ENCODE measurements at places on chromosomes 5 and 9.

DNA sequence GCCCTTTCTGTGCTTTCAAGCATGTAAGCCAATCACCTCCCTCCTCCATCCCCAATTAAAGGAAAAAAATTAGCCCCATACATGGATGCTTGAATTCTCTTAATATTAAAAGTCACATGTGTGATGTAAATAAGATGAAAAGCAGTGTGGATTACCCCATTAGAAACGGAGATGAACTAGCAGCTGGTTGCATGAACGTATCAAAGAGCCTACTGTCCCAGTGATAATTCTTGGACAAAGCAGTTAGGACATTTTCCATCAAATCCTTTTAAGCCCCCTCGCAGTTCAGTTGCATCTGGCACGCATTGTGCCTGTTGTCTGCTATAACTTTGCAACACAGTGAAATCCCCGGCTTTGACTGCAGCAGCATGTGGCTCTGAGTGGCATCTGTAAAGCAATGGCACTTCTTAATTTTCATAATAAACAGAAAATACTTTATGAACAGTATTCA, 285.6 kb downstream of the FBXL7 start:
- DNase-seq: no peak

DNA sequence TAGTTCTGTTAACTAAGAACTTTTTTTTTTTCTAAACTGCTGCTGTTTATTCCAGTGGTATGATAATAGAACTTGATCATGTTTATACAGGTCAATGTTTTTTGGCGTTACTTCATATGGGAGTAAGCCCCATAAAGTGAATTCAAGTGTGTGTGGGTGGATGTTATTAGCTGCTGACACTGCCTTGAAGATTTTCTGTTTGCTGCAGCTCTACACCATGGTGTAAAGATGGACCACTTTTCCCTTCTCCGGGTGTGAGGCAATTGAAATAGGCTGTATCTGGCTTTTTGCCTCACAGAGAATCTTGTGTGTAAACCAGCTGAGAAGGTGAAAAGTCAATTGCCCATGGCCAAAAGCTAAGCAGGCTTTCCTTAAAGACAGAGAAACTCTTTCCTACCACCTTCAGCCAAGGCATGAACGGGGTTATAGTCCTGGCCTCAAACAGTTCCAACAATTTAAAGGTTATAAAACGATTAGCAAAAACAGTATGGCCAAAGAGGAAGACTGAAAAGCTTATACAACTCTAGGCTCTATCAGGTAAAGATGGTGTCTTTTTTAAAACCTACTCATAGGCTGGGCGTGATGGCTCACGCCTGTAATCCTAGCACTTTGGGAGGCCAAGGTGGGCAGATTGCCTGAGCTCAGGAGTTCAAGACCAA, 33.9 kb upstream of the ABCA1 start:
- no peak for DNase-seq

GRCh38 chr5:144460600-144460999, 289.9 kb downstream of the KCTD16 start:
- no peak for DNase-seq

DNA sequence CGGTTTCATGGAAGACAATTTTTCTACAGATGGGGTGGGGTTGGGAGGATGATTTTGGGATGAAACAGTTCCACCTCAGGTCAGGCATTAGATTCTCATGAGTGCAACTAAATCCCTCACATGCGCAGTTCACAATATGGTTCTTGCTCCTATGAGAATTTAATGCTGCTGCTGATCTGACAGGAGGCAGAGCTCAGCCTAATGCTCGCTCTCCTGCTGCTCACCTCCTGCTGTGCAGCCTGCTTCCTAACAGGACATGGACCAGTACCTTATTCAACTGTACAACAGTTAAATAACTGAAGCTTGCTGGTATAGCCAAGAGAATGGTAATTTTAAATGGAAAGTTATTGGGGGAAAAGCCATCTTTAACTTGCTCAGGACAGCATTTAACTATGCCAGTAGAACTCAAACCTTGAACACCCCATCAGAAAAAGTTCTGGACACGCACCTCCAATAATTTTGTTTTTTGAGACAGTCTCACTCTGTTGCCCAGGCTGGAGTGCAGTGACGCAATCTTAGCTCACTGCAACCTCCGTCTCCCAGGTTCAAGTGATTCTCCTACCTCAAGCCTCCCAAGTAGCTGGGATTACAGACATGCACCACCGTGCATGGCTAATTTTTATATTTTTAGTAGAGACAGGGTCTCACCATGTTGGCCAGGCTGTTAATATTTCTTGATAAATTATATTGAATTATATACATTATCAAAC, 27.7 kb downstream of the HMGCR start:
- no peak for DNase-seq

GRCh38 chr9:88302579-88303324, 85.5 kb upstream of the SPIN1 start:
- no peak for DNase-seq

GRCh38 chr9:83188277-83188676, 125.3 kb upstream of the RASEF start:
- DNase-seq: no peak

DNA sequence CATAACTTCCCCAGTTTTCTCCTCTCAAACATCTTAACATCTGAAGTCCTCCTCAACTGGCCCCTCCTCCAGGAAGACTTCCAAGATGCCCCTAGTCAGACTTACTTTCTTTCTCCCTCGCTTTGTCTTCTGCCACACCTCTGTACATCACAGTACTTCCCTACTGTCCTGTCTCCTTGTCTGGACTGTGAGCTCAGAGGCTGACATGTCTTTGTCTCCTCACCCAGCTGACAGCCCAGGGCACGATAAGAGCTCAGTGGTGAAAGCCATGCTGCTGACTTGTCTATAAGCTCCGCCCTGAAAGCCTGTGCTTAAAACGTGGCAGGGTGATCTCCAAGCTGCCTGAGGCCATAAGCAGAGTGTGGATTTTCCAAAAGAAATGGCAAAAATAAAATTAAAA, 33.0 kb upstream of the SLC25A51 start:
- DNase-seq: no peak

DNA sequence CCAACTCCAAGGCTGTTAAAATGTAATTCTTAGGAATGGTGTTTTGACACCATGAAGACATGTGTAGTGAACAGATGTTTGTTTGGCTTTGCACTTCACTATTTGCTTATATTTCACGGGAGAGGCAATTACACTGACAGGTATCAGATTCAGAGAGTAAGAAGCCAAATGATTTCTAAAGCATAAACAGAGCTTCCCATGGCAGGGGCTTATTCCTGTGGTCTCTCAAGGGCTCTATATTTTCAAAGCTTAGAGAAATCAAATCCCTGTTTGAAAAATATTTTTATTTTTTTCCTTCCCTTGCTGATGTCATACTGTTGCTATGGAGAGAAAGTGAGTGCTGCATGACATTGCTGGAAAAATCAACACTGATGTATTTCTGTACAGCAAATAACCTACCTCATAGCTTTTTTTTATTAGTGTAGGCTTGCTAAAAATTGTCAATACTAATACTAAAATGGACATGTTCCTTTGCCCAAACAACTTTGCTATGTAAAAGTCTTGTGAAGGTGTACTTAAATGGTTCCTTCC, 161.4 kb downstream of the GIN1 start:
- DNase-seq: no peak

DNA sequence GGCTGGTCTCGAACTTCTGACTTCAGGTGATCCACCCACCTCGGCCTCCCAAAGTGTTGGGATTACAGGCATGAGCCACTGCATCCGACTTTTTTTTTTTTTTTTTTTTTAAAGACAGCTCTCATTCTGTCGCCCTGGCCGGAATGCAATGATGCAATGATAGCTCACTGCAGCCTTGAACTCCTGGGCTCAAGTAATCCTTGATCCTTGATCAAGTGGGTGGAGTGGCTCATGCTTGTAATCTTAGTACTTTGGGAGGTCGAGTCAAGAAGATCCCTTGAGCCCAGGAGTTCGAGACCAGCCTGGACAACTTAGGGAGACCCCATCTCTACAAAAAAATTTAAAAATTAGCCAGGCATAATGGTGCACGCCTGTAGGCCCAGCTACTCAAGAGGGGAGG, 8.1 kb downstream of the SEC24A start:
- DNase-seq: no peak

- no peak for DNase-seq
These were observed 128.2 kb upstream of the SEMA6A start for GRCh38 chr5:116702776-116703175.

DNA sequence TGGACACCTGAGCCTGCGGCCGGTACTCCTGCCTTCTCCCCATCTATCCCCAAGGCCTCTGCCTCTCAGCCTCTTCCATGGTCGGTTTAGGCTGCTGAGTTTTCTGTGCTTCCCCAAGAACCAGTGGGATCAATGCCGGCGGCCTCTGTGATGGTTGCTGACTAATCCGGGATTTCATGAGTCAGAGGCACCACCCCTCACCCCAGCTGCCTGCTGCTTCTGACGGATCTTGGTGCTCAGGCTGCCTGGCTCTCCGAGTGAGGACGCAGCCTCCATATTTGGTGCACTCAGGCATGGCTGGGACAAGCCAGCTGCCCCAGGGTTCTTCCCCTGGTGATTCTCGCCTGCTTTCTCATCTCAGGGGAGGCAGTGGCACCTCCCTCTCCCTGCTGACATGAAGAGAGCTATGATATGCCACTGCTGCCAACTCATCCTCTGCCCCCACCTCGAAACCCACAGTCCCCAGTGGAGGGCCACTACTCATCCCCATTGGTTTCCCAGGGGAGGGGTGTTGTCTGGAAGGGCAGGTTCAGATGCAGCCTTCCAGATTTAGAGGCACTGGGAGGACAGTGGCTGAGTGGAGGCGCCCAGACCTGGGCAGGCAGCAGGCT, 3.3 kb upstream of the MAN1B1 start:
- no peak for DNase-seq

DNA sequence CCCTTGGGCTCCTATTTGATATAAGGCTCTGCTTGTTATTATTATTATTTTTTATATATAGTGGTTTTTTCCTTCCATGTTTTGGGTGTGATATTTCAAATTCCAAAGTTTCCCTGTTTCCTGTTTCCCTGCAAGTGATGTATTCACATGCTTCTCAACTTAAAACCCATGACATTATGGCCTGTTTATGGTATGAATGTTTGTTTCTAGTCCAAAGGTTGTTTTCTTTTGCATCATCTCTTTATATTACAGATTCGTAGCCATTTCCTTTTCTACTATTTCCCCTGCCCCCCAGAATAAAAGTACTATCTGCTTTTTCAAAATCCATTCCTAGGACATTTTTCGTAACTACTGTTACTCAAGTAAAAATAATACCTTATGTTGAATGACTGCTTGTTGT, 7.5 kb downstream of the SEMA6A start:
- no peak for DNase-seq

GRCh38 chr9:71647094-71647591, 121.2 kb downstream of the CEMIP2 start:
- no peak for DNase-seq

GRCh38 chr9:135329571-135330306, 149.8 kb upstream of the PPP1R26 start:
- no peak for DNase-seq

DNA sequence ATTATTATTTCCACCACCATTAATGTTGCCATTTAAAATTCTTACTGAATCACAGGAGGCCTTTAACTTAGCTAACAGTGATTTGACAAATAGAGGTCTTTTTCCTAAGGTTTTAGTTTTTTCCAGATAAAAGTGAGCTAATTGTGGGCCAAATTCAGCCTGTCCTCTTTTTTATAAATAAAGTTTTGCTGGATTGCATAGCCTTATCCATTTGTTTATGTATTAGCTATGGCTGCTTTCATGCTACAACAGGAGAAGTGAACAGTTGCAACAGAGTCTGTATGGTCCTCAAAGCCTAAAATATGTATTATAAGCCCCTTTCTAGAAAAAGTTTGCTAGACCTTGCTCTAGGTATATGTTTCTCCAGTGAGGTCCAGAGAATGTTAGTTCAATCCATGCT, 172.4 kb downstream of the GDNF start:
- DNase-seq: no peak
